Lower leg skin (tissue), 4 donors: ENCODE measurements at places on chromosomes 12 and 14. TPM values are rescaled to one million over a fixed set of nuclear protein-coding genes. Genes with fewer than 3 reads are reported as not detected.

Gene BDKRB1
- 2.1 TPM for total RNA-seq

Gene RAPGEF3
- total RNA-seq: 13.4 TPM

GRCh38 chr14:37491076-37491475 is 104.0 kb downstream of the FOXA1 start:
- no peak for DNase-seq

Gene SSTR1
- total RNA-seq: 0.63 TPM

GRCh38 chr12:41903014-41903708 is 241.5 kb downstream of the GXYLT1 start:
- no peak for DNase-seq

Gene ERBB3
- 207 TPM for total RNA-seq

DNA sequence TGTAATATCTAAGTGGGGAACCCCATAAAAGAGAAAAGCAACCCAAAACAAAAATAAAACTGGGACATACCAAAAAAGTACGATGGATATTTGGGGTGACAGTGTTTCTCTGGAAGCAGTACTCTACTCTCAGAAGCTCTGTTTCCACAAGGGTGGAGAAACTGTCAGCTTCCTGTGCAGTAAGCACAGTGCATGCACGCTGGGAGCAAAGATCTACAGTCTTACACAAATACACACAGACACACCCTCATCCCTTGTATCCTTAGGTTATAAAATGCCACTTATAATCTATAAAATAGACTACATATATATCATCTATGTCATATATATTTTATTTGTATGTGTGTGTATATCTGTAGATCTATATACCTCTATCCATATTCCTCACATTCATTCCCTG is 225.8 kb upstream of the SOX5 start:
- DNase-seq: no peak

Gene PACS2
- 55.2 TPM for total RNA-seq

DNA sequence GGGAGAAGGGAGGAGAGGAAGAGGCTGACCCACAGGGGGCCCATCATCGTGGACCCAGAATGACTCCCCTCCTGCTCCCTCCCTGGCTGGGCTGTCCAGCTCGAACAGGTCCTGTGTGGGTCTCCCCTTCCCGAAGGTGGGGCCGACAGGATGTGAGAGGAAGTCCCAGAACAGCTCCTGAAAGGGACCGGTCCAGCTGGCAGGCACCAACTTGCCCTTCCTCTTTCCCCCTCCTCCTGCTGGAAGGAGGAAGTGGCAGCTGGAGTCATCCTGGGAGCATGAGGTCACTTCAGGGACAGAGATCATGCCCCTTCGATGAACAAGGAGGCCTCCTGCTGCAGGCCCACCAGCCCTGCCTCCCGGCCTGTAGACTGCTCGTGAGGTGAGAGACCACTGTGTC is 35.0 kb upstream of the BEGAIN start:
- DNase-seq: no peak

DNA sequence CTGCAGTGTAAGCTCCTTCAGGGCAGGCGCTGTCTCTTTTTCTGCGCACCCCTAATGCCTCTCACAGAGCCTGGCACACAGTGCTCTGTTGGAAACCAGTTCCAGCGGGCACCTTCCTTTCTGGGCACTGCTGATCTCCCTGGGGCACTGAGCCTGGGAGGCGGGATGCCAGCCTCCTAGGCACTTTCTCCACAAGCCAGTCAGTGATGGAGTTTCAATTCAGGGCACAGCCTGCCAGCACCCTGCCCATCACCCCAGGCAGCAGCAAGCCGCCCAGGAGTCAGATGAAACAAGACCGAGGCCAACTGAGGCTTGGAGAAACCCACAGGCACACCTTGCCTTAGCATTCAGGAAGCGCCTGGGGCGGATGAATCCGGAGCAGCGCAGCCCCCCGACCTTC is 5.7 kb upstream of the CTDSP2 start:
- no peak for DNase-seq

Gene DBX2
- 1.0 TPM for total RNA-seq

Gene EPYC
- not detected for total RNA-seq

DNA sequence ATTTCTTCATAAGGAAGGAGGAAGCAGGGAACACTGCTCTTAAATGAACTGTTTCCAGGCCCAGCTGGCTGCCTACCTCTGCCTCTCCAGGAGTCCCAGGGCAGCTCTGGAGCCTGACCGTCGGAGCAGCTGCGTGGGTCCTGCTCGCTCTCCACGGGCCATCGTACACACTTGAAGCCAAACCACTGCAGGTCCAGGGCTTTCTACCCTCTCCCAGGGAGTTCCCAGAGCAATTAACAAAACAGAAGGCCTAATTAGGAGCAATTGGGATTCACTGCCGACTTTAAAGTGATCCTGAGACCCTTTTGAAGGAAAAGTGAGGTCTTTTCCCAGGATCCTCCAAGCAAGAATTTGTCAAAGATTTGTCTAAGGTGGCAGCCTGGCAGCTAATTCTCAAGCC is 76.9 kb downstream of the OTX2 start:
- no peak for DNase-seq

Gene COX8C
- total RNA-seq: not detected

Gene AHNAK2
- total RNA-seq: 775 TPM

Gene ABCD4
- 32.4 TPM for total RNA-seq

Gene DTX1
- 1.5 TPM for total RNA-seq

Gene MUCL1
- total RNA-seq: 1,089 TPM

DNA sequence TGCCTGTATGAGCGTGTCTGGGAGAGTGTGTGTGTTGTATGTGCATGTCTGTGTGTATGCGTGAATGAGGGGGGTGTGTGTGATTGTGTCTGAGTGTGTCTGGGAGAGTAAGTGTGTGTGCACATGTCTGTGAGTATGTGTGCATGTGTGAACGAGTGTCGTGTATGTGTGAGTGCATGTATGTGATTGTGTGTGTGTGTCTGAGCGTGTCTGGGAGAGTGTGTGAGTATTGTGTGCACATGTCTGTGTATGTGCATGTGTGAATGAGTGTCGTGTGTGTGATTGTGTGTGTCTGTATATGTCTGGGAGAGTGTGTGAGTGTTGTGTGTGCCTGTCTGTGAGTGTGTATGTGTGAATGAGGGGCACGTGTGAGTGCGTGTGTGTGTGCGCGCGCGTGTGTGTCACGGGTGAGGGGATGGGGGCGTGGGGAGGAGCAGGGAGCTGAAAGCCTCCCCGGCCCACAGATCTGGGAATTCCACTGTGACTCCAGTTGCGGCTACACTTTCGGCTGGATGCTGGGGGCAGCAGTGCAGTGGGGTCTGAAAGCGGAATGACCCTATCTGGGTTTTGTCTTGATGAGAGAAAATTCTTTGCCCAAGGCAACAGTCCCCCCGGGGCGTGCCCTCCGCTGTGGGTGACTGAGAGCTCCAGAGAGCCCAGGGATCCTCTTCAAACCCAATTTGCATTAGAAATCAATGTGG is 138.1 kb upstream of the MED13L start:
- no peak for DNase-seq

Gene KRT6B
- 250 TPM for total RNA-seq

Gene SCAF11
- total RNA-seq: 109 TPM

GRCh38 chr14:64636208-64636979 is 67.8 kb upstream of the PLEKHG3 start:
- peak; percentile 46 for DNase-seq

- DNase-seq: no peak
Measured at GRCh38 chr14:35368583-35369392, 35.8 kb downstream of the NFKBIA start.

DNA sequence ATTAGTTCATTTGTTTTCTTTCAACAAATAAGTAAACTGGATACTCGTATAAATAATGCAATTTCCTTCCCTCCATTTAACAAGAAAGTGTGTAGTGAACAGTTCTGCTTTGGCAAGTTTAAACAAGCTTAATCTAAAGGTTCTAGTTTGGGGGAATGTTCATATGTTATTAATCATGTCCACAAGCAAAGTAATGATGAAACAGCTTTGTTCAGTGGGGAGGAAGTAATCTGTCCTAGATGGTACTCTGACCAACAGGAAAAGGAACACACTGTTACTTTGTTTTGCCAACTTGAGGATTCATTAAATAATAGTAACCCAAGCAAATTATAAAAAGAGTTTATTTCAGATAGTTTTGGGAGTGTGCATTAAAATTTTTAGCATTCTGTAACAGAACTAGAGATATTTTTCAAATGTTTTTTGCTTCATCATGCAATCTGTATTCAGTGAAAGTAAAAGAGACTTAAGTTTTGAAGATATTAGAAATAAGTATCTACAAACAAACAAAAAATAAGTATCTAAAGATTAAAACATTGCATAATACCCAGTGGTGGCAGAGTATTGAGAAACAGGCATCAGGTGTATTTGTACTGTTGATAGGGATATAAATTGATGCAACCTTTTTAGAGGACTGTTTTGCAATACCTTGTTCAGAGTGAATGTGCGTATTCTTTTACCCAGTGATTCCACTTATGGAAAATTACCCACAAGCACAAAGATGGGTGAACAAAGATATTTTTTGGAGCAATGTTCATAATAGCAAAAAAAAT is 61.1 kb downstream of the RAB35 start:
- DNase-seq: no peak

Gene STXBP6
- total RNA-seq: 37.7 TPM

Gene IL26
- not detected for total RNA-seq

- DNase-seq: no peak
Measured at GRCh38 chr14:77270361-77271112, 469 bp downstream of the NGB start.

Gene TSPAN19
- total RNA-seq: not detected

Gene PLA2G1B
- not detected for total RNA-seq

Gene TPPP2
- not detected for total RNA-seq

- peak; percentile 61 for DNase-seq
Measured at GRCh38 chr12:109739747-109740693, 26.4 kb downstream of the FAM222A start.

Gene CCDC198
- not detected for total RNA-seq

GRCh38 chr14:87065366-87065765 is 927.6 kb downstream of the GALC start:
- no peak for DNase-seq

GRCh38 chr14:101825797-101826196 is 64.3 kb downstream of the PPP2R5C start:
- no peak for DNase-seq

- DNase-seq: no peak
Measured at GRCh38 chr14:90903101-90903500, 86.9 kb upstream of the TTC7B start.

DNA sequence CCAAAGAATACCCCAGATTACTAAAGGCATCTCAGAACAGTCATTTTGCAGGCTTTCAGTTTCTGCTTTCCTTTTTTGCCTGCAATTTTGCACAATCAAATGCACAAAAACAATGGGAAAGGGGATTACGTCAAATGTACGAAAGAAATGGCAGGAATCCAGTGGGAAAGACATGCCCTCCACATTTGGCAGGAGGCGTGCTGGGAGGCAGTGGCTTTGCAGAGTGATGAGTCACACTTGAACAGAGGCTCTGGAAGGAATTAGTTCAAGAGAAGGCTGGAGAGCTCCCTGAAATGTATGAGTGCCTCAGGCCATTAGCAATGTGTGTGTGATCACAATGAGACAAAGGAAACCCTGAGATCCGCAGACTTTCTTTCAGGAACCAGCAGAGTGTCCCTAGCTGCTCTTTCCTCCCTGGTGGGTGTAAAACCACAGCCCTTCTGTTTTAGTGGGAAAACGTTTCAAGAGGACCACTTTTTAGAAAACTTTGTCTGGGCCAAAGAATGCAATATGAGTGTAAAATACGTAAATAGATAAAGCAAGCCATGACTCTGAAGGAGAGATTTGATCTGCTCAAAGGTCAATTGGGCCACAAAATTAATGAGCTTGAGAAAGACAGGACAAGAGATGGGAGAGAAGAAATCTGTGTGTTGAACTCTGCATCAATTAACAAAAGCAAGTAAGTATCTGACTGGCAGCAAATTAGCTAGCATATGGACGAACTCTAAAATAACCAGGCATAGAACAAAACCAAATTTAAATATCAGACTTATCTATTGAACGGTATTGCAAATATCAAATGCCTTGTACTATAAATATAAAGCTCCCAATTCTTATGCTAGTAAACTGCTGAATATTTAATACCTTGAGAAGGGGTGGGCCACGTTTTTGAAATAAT is 155.4 kb upstream of the PDE3A start:
- DNase-seq: peak; percentile 84

Gene SLC5A8
- total RNA-seq: not detected

Gene TEAD4
- total RNA-seq: 34.3 TPM

GRCh38 chr12:45644541-45644940 is 85.0 kb upstream of the ARID2 start:
- DNase-seq: no peak

Gene NKX2-1
- total RNA-seq: not detected

Gene PPM1H
- 2.2 TPM for total RNA-seq

- DNase-seq: no peak
Measured at GRCh38 chr12:27297566-27297965, 35.1 kb upstream of the BMAL2 start.

Gene PPP1R3E
- total RNA-seq: 8.6 TPM

Gene EML5
- 0.62 TPM for total RNA-seq

Gene MAP3K9
- 23.9 TPM for total RNA-seq

- no peak for DNase-seq
Measured at GRCh38 chr14:48553443-48553842, 878.0 kb upstream of the MDGA2 start.

DNA sequence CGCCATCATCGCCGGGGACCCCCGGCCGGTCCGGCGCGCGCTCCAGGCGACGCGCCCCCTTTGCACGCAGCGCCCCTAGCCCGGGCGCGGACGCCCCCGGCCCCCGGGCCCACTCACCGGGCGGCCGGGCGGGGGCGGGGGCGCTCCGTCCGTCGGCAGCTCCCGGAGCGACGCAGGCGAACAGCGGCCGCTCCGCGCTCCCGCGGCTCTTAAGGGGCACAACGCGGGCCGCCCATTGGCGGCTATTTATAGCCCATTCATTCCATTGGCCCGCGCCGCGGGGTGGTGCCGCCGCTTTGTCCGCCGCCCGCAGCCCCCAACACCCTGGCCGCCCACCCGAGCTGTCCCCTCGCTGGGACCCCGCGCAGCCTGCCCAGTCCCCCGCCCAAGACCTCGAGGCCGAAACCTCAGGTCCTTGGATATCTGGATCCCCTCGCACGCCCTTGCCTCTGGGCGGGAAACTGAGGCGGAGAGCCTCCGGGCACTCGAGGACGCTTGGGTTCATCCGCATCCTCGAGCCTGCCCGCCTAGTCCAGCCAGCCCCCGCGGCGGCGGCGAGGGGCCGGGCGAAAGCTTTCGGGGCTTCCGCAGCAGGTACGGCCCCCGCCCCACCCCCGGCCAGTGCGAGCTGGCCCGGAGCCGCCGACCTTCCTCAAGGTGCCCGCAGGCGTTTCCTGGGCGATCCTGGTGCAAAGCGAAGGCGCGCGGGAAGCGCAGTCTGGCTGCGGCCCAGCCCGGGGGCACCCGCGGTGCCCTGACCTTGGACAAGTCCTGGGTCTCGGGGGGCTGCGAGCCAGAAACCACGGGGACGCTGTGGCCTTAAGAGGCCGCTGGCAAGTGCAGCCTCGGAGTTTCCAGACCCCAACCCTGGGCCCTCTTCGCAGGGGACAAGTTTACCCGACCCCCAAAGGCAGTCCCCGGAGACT is at the start of gene CKB:
TSS of gene CKB (minus strand) at position 182 of the 926 bp plus-strand sequence. CDS start 337 bp downstream, outside the sequence.
- no peak for DNase-seq

GRCh38 chr12:62709311-62709710 is 225.6 kb downstream of the PPM1H start:
- no peak for DNase-seq

Gene MANSC1
- total RNA-seq: 14.2 TPM
